ENCODE measurements at places on chromosomes 1 and 21. TPM values are rescaled to one million over a fixed set of nuclear protein-coding genes. Genes with fewer than 3 reads are reported as not detected.

PAQR7 gene
- polyA plus RNA-seq: 12.8 TPM

OLFML2B gene
- 7.9 TPM for polyA plus RNA-seq

LRRN2 gene
- polyA plus RNA-seq: not detected

- H3K4me1 ChIP-seq: peaks cover 2% of the 10 kb centered on the region
- no peak overlapping the region for H3K27ac ChIP-seq
- H3K27me3 ChIP-seq: no peaks in the 10 kb centered on the region
- DNase-seq: no peak
- no peaks in the 10 kb centered on the region for H3K36me3 ChIP-seq
Measured at GRCh38 chr1:42820813-42821212, 3.6 kb upstream of the SVBP start.

GRCh38 chr1:16066245-16066644 lies 7.2 kb downstream of the FAM131C start:
- H3K27me3 ChIP-seq: peaks cover 7% of the 10 kb centered on the region
- H3K4me3 ChIP-seq: no peak overlapping the region
- no peak for DNase-seq

GRCh38 chr1:12769031-12769430 lies 4.5 kb upstream of the PRAMEF12 start:
- H3K4me1 ChIP-seq: no peaks in the 10 kb centered on the region
- no peaks in the 10 kb centered on the region for H3K27me3 ChIP-seq
- DNase-seq: no peak
- H3K27ac ChIP-seq: no peak overlapping the region

GRCh38 chr1:169086603-169087455 lies 19.7 kb upstream of the ATP1B1 start:
- H3K27me3 ChIP-seq: no peaks in the 10 kb centered on the region
- no peak overlapping the region for H3K27ac ChIP-seq
- no peak overlapping the region for H3K4me3 ChIP-seq
- DNase-seq: peak; percentile 21
- H3K36me3 ChIP-seq: no peaks in the 10 kb centered on the region

GRCh38 chr1:243791586-243792267 lies 58.3 kb downstream of the AKT3 start:
- H3K27ac ChIP-seq: no peak overlapping the region
- peaks cover 3% of the 10 kb centered on the region for H3K4me1 ChIP-seq
- DNase-seq: no peak

DNA sequence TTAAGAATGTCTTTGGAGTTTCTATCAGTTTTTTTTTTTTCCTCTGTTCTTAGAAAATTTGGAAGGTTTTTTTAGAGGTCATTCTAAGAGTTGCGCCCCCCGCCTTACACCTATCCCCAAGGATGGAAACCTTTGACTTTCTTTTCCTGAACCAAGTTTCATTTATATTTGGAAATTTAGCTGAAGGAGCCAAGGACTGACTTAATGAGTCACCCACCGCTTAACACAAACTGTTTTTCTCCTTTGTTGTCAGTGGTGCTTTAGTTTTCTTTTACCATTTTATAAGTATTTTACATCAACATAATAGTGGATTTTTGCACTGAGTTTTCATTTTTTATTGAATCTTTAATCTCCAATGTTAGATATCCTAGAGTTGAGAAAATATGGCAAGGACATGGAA lies 25.3 kb downstream of the USP25 start:
- DNase-seq: peak; percentile 24
- H3K4me1 ChIP-seq: no peaks in the 10 kb centered on the region
- H3K27me3 ChIP-seq: no peaks in the 10 kb centered on the region
- no peaks in the 10 kb centered on the region for H3K36me3 ChIP-seq
- no peak overlapping the region for H3K4me3 ChIP-seq

DNA sequence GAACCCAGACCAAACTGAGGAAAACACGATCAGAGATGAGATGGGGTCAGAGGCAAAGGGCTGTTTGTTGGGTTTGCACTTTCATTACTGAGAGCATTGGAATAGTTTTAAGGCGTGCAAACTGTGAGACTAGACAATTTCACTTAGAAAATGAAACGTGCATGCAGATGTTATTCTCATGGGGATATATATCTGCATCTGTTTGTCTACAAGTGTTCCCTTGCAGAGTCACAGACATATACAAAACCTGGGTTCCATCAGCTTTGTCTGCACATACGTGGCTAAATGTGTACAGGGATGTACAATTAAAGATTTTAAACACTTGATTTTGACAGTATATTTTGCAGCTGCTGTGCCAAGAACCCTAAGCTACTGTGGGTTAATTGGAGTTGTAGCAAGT lies 355.4 kb downstream of the KIF26B start:
- no peaks in the 10 kb centered on the region for H3K4me1 ChIP-seq
- no peaks in the 10 kb centered on the region for H3K36me3 ChIP-seq
- H3K27ac ChIP-seq: no peak overlapping the region
- H3K27me3 ChIP-seq: no peaks in the 10 kb centered on the region

- no peaks in the 10 kb centered on the region for H3K27me3 ChIP-seq
- no peaks in the 10 kb centered on the region for H3K36me3 ChIP-seq
- H3K27ac ChIP-seq: peak within 1 kb of the TSS; percentile 94
- peak within 1 kb of the TSS; percentile 97 for H3K4me3 ChIP-seq
- peaks cover 3% of the 10 kb centered on the region for H3K4me1 ChIP-seq
- DNase-seq: no peak
Measured at GRCh38 chr1:114669562-114670082, at the start of gene DENND2C. Gene DENND2C, minus strand, starts transcription at chr1:114670049. Its CDS starts 44,065 bp downstream, at chr1:114625984.

- H3K36me3 ChIP-seq: no peaks in the 10 kb centered on the region
- peaks cover 2% of the 10 kb centered on the region for H3K4me1 ChIP-seq
- no peak overlapping the region for H3K4me3 ChIP-seq
- no peak overlapping the region for H3K27ac ChIP-seq
- no peaks in the 10 kb centered on the region for H3K27me3 ChIP-seq
- peak; percentile 12 for DNase-seq
Measured at GRCh38 chr1:203592730-203593129, 33.9 kb upstream of the ATP2B4 start.
